ENCODE measurements at places on chromosomes 5 and 9.
A peak's percentile ranks its signal among the peaks of the same experiment; 100 is the strongest.

- DNase-seq, result no peak
Observed at GRCh38 chr5:154460172-154460571, 14.4 kb downstream of the SAP30L start.

DNA sequence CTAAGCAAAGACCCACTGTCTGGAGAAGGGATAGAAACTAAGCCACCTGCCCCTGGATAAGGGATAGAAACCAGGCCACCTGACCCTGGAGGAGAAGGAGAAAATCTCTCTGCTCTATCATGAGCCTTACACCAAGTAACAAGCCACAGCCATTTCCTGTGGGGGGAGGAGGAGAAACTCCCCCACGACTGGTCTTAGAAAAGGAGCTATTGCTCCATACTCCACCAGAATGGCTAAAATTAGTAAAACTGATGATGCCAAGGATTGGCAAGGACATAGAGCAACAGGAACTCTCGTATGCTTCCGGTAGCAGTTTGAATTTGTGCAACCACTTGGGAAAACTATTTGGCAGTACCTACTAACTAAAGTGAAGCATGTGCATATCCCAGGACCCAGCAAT, 70.8 kb downstream of the ACTL7B start:
- no peak for DNase-seq

DNA sequence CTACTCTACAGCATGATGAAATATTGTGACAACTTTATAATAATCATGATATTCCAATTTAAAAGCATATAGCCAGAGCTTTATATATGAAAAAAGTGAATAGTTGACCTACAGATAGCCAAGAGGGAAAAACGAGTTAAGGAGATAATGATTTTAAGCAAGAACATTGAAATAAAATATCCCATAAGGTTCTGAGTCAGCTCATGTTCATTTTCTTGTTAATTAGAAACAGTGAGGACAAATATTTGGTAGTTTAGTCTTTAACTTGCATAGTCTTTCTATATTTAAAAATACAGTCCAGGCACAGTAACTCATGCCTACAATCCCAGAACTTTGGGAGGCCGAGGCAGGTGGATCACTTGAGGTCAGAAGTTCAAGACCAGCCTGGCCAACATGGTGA, 55.8 kb upstream of the CDH6 start:
- no peak for DNase-seq

GRCh38 chr5:74477761-74478160, 162.8 kb downstream of the ENC1 start:
- DNase-seq, result no peak

DNA sequence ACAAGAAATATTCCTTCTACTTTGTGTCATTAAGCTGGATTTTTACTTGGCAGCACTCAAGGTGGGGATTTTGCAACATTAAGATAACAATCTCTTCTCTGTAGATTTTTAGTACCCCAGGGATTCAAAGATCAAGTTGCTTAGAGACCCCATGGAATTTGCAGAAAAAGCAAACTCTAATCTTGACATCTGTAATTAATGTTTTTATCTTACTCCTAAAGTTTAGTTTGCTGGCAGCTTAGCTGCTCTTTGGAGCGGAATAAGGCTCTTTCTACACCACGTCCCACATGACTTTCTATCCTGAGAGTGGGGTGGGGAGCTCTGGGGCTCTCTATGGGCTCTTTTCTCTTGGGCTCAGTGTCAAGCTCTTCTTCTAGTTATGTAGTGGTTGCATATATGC, 21.7 kb upstream of the SPDL1 start:
- DNase-seq, result no peak

DNA sequence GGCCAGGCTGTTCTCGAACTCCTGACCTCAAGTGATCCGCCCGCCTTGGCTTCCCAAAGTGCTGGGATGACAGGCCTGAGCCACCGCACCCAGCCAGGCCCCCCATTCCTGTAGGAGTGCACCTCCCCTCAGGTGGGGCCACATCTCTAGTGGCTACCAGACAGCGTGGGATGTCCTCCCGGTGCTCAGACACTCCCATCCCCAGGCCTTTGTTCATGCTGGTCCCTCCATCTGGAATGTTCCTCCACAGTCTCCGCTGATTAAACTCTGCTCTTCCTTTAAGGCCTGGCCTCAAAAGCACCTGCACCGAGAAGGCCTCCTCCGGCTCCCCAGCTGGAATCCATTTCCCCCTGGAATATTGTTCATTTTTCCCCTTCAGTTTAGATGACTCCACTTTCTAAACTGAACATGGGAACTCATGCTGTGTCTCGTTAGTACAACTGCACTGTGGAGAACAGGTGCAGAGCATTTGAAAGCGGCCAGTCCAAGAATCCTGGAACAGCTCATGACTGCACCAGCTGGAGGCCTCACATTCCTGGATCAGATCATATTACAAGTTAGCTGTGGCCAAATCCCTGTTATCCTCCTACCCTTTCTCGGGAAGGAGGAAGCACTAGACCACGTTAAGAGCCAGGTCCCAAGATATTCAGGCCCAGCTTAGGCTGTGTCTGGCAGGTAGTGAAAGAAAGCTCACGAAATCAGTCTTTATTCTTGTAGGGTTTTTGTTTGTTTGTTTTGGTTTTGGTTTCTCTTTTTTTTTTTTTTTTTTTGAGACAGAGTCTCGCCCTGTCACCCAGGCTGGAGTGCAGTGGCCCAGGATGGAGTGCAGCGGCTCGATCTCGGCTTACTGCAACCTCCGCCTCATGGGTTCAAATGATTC, 10.8 kb upstream of the PRRC2B start:
- DNase-seq, result peak; percentile 50

GRCh38 chr5:57179262-57180200, 5.7 kb downstream of the GPBP1 start:
- no peak for DNase-seq

DNA sequence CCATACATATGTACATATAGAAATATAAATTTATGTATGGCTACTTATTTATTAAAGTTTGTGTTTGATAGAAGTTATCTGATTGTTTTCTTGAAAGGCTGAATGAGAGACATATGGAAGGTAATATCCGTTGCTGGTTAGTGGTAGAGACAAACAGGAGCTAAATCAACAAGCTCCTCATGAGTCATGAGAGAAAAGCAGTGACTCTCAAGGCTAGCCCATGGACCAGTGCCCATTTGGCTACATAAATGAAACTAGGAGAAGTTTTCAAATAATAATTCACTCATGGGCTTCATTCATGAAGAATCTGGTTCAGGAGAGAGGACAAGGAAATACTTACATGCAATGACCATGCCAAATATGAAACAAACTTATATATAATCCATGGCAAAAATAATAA, 504.5 kb upstream of the ITGA1 start:
- no peak for DNase-seq

DNA sequence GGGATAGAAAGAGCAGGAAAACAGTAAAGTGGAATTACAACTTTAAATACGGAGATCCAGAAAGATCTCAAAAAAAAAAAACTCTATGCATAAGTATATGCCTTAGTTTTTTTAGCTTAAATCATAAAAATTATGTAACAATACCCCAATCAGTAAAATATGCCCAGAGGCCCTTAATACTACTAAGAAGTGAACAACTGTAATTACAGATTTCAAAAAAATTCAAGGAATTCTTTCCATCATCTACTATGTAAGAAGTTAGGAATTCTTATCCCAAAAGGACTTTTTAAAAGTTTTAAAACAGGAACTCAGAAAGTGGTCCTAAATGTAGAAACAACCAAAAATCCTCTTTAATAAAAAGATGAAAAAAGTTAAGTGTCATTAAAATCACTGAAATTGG, 111.3 kb downstream of the SSBP2 start:
- DNase-seq, result no peak

DNA sequence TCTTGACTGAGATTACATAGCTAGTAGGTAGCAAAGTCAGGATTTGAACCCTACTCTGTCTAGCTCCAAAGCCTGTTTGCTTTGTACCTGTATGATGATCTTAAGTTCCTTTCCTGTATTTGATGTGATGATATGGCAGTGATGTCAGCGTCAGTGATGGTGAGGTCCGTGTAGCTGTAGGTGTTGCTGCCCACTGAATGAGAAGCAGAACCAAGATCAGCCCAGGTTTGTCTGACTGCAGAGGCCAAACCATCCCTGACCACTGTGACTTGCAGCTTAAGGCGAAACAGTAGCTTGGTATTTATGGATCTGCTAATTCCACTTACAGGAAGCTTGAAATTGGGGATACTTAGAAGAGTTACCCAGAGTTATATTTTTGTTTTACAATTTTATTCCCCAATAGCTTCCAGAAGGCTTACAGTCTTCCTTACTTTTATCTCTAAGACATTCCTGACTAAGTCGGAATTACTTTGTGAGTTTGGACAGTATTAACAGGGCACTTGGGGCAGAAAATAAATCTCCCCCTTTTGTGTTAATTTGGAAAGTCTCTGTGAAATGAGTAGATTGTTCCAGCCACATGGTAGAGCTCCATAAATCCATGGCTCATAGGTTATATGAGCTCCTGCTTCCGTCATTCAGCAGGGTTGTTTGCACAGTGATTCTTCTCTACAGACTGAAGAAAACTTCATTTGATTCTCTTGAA, 273.4 kb downstream of the NR3C1 start:
- DNase-seq, result no peak

DNA sequence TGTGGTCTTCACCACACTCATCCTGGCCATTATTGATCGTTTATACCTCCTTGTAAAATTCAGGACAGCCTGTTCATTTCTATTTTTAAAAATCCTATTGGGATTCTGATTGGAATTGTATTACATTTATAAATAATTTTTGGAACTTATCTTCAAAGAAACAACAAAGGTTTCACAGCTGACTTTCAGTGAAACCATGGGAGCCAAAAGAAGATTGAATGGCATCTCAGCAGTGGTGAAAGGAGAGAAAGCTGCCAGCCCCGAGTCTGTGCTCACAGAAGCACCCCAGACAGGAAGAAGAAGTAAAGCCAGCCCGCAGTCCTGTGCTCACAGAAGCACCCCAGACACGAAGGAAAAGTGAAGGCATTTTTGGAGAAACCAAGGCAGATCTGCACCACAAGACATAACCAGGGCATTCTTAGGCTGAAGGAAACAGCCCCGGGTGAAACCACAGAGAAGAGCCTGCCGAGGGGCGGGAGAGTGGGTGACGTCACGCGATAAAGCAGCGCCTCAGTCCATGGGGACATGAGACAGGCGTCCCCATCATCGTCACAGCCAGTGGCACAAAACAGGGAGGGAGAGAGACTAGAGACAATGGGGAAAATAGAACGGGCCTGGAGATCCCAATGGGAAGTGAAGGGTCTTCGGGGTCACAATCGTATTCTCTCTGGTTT, 42.5 kb upstream of the SLC9A3 start:
- DNase-seq, result no peak

- DNase-seq, result no peak
Observed at GRCh38 chr9:131475956-131476776, 26.6 kb upstream of the POMT1 start.

DNA sequence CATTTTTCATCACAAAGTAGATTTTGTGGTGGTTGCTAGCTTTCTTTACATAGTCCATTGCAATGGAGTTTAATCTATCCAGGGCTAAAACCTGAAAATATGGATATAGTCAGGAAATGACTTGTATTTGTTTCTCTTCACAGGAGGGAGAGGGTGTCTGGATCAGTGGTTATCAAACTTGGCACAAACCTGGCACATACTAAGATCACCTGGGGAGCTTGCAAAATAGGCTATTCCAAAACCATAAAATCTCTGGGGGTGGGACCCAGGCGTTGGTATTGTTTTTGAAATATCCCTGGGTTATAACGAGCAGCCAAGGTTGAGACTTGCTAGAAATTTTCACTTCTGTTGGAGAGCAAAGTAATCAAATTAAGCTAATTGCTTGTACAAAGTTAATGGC, 179.9 kb downstream of the PCSK1 start:
- DNase-seq, result no peak

DNA sequence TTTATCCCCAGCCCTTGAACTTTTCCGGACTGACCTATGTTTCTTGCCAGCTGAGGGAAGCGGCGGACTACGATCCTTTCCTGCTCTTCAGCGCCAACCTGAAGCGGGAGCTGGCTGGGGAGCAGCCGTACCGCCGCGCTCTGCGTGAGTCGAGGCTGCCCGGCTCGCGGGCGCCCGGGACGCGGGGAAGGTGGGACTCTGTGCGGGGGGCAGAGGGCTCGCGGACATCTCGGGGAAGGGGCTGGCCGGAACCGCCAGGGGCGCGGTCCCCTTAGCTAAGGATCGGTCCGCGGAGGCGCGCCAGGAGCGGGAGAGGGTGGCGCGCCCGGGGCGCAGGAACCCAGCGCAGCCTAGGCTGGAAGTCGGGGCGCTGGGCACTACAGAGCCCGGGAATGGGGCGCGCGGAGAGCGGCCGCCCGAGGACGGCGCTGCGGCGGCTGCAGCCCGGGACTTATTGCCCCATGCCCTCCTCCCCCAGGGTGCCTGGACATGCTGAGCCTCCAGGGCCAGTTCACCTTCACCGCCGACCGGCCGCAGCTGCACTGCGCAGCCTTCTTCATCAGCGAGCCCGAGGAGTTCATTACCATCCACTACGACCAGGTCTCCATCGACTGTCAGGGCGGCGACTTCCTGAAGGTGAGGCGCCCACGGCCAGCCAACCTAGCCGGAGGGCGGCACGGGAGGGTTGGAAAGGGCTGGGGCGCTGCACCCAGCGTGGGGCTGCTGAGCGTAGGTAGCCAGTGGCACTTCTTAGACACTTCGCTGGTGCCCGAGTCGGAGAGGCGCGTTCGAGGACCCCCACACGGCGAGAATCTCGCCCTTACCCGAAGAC, 922 bp downstream of the CRHBP start:
- peak; percentile 81 for DNase-seq

- no peak for DNase-seq
Observed at GRCh38 chr5:51889703-51890102, 506.5 kb downstream of the ISL1 start.

GRCh38 chr9:99326112-99326916, 104.2 kb downstream of the SEC61B start:
- DNase-seq, result no peak

- DNase-seq, result no peak
Observed at GRCh38 chr5:137619191-137619870, 116.6 kb downstream of the KLHL3 start.

- no peak for DNase-seq
Observed at GRCh38 chr9:99118782-99119466, 14.0 kb downstream of the TGFBR1 start.

DNA sequence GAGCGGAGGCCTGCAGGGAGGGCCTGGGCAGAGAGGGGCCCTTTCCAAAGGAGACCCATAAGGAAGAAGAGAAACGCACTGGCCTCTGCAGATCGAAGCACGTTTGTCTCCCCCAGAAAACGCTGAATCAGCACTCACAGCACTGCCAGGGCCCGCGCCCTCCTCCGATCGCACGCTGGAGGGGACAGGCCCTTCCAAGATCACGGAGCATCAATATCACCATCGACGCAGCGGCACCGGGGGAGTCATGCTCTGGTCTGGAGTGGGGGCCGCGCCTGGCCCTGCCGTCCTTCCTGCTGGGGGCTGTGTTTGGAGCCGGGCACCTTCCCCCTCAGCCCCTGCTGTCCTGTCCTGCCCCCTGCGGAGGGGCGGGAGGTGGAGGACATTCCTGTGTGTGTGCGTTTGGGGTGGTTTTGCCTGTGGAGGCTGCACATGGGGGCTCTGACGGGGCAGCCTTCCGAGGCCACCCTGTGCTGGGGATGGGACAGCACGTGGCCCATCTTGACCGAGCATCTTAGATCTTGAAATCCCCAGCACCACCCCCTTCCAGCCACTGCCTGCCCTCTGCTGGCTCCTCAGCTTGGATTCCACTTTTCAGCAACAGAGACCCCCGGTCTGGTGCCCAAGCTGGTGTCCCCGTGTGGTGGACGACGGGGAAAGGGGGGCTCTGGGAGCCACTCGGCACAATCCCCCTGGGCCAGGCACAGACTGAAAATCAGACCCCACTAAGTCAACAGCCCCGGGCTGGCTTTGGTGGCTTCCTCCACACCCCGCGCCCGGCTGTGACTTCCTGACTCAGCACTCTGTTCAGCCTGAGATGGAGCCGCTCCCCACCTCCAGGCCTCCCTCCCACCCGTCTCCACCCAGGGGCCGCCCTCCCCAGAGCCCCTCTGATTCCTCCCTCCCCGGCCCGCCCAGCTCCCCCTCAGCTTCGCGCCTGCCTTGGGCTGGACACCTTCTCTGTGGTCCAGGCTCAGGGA, 8.3 kb downstream of the TMEM250 start:
- DNase-seq, result peak; percentile 74

Data from retina (tissue), 1 donor.